ENCODE measurements at places on chromosomes 4 and X.

- DNase-seq = no peak
Measured at GRCh38 chrX:144586756-144587155, 660.5 kb upstream of the SPANXN1 start.

DNA sequence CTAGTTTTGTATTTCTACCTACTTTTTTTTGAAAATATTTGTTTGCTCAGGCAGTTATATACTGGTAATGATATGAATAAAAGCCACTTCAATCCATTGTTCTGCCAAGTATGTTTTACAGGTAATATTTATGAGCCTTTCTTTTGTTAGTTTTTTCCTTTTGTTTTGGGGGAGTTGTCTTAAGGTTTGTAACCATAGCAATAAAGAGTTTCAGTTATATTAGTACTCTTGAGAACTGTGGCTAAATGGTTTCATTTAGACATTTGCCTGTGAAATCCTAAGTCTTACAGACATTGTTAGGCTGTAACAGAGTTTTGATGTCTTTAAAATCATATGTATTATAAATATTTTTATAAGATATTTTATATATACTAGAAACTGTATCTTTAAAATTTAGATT, 150.1 kb downstream of the DIPK2B start:
- no peak for DNase-seq

- DNase-seq = no peak
Measured at GRCh38 chr4:144634978-144635747, 10.8 kb upstream of the HHIP start.

DNA sequence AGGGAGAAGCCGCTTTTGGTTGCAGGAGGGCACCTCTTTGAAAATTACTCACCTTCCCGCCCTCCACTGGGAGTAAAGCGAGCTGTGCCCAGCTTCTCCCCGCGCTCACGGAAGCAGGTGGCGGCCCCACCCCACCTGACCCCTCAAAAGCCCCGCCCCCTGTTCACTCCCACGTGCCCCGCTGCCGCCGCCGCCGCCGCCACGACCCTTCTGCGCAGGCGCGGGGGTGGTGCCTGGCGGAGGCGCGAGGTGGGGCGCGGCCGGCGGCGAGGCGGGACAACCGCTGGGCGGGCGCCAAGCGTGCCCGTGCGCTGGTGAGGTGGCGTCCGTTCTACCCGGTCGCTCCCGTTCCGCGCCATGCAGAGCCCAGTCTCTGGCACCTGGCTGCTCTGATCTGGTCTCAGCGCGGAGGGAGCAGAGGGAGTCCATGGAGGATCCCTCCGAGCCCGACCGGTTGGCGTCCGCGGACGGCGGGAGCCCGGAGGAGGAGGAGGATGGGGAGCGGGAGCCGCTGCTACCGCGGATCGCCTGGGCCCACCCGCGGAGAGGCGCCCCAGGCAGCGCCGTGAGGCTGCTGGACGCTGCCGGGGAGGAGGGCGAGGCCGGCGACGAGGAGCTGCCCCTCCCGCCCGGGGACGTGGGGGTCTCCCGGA, at the start of gene PI4K2B:
Gene PI4K2B (plus strand): TSS at position 297 of the 653 bp plus-strand sequence. CDS start 131 bp downstream, at position 428.
- peak; percentile 94 for DNase-seq

DNA sequence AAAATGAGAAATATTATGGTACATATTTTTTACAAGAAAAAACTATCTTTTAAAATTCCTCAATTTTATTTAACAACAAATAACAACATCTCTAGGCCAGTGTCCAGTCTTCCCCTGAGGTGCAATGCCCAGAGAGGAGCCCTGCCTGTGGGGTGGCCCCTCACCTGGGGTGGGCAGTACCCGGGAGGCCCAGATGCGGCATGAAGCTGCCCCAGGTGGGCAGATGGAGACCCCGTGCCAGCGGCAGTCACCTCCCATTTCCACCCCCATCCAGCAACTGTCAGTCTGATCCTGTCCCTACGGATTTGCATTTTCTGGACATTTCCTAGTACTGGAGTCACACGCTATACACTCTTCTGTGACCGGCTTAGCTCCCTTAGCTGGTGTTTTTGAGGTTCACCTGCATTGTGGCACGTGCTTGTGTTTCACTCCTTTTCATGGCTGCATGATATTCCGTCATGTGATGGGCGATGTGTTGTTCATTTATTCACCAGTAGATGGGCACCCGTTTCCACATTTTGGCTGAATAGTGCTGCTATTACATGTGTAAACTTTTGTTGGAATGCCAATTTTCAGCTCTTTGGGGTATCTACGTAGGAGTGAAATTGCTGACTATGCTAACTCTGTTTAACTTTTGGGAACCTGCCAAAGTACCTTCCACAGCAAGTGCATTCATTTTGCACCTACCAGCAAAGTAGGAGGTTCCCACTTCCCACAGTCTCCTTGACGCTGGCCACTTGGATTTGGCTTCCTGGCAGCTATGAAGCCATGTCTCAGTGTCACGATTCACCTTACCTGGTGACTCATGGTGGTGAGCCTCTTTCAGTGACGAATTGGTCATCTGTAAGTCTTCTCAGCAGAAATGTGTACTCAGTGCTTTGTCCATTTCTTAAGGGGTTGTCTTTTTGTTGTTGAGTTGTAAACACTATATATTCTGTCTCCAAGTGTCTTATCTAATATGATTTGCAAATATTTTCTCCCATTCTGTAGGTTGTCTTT, 11.7 kb upstream of the MAEA start:
- no peak for DNase-seq

- DNase-seq = no peak
Measured at GRCh38 chr4:171239196-171239595, 574.0 kb upstream of the GALNTL6 start.

DNA sequence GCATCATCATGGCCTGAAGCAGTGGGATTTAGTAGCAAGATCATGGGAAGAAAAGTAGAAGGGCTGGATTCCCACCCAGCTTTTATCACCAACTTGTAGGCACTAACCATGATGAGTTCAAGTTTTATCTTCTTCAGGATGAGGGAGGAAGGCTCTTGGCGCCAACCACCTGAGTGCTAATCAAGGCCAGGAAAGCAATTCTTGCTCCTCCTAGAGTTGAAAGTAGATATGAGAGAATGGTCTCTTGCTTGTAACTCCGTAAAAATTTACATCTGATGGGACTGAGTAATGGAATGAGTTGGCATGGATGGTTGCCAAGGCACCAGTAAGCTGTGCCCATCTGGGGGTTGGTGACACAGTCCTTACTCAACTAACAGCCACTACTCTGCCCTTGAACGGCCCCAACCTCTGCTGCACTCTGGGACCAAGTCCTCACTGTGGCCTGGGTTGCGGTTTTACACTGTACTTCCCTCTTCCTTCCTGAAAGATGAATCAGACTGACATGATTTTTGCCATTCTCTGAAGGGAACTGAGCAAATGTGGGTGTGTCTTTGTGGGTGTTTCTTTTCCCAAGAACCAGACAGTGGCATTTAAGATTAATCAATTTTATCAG, 39.4 kb upstream of the NDP start:
- DNase-seq = peak; percentile 11

GRCh38 chr4:38574559-38575333, 89.3 kb upstream of the KLF3 start:
- DNase-seq = no peak

DNA sequence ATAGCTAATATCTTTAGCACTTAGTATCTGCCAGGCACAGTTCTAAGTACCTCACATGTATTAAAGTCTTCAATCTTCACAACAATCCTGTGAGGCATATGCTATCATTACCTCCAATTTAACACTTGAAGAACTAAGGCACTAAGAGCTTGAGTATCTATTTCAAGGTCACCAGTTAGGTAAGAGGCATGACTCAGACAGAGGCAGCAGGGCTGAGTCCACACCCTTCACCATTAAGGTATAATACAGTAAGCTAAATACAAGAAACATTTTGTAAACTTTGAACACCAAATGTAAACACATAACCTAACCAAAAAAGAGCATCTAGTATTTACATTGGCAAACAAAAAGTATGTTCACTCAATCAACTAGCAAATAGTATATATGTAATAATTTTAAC, 1410.9 kb downstream of the PCDH18 start:
- no peak for DNase-seq

DNA sequence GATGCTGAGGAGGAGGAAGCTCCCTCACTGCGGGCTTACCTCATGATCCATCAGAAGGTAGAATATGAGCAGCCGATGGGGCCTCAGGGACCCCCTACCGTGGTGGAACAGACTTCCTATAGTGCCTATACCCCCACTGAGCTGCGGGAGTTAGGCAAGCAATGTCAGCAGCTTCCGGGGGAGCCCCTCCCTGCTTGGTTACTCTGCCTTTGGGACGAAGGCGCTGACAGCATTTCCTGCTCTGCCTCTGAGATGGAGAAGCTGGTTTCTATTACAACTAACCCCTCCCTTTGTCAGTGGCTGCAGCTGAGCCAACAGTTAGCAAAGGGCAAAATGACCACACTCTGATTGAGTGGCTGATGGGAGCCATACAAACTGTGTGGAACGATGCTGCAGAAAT, 430.7 kb downstream of the IDS start:
- DNase-seq = no peak

DNA sequence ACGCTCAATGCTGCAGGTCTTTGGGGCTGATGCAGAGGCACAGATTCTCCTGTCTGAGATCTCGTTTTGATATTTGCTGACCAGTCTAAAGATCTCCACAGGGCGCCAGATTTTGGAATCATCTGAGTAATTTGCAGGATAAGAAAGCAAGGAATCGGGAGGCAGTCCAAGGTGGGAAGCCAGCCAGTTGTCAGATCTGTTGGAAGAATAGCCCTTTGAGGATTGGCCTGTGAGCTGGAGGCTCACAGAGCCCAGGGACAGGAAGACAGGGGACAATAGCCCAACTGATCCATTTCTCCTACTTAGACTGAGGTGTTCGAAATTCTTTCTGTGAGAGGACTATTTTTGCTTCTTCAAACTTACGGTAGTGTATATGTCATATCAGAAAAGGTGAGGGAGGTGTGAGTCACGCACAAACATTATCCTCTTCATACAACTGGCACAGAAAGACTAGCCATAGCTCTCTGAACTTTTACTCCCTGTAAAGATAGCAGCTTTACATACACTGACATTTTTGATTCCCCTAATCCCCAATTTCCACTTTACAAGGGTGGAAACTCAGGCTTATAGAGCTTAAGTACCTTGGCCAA, 8.8 kb downstream of the DIPK2B start:
- DNase-seq = no peak

- DNase-seq = no peak
Measured at GRCh38 chr4:5956285-5957021, 61.8 kb downstream of the C4orf50 start.

GRCh38 chr4:42142591-42142990, 9.9 kb downstream of the BEND4 start:
- no peak for DNase-seq

GRCh38 chr4:46894826-46895225, 14.2 kb downstream of the COX7B2 start:
- DNase-seq = no peak

- no peak for DNase-seq
Measured at GRCh38 chrX:130878350-130879341, 24.4 kb downstream of the ENOX2 start.

DNA sequence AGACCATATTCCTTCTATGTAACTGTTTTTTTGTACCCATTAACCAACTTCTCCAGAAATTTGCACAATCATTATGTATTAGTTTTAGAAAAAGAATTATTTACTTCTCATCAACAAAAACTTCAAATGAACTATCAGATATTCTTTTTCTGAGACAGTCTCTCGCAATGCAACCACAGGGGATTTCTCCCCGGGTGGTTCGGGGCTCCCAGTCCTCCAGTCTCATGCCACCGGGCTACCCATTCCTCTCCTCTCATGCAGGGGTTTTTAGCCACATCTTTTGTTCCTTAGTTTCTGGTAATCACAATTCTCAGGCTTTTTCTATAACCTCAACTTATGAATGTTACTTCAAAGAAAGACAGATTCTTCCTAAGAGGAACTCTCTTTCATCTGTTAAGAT, 46.6 kb upstream of the CLNK start:
- DNase-seq = no peak

DNA sequence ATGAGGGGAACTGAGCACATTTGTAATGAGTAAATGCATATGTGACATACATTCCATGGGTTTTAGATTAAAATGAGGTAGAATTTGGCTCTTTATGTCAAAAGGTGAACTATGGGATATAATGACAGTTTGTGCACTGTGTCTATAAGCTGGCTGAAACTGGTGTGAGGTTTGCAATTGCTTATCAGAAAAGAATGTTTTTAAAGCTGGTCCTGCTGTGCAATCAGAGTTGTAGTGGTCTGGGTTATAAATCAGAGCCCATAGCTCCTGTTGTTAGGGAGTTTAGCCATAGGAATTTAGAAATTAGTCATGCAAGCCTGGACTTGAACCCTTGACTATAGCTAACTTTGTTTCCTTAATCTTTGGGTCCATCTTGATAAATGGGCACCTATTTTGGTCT, 23.1 kb upstream of the GATB start:
- DNase-seq = no peak

- DNase-seq = no peak
Measured at GRCh38 chrX:46180258-46180687, 364.9 kb downstream of the ZNF674 start.

DNA sequence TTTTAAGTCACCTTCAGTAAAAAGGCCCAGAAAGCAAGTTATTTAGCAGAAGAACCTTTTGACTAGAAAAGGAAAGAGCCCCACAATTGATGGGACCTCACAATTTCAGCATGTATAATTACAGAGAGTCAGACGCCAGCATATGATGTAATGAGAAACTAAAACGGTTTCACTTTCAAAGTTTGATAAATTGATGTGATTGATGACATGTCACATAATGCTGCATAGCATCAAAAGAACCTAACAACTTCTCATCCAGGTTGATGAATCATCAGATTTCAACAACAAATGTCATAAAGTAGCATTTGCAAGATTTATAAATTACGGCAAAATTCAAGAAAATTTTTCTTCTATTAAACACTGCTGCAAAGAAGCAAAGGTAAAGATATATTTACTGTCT, 3.9 kb upstream of the GAR1 start:
- DNase-seq = no peak

DNA sequence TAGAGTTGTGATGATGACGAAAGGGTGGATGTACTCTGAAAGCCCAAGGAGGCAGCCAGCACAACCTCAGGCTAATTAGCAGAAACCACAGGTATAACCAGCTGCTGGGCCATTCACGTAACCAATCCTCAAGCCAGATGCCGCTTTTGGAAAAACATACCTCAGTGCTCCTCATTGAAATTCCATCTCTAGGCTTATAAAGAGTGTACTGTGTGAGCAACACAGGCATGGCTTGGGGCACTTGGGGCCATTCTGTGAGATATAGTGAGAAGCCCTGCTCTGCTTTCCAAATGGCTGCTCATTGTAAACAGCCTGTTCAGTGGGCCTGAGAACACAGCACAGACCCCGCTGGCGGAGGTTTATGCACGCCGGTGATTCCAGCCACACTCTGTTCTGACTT, 182.1 kb upstream of the HHIP start:
- no peak for DNase-seq

DNA sequence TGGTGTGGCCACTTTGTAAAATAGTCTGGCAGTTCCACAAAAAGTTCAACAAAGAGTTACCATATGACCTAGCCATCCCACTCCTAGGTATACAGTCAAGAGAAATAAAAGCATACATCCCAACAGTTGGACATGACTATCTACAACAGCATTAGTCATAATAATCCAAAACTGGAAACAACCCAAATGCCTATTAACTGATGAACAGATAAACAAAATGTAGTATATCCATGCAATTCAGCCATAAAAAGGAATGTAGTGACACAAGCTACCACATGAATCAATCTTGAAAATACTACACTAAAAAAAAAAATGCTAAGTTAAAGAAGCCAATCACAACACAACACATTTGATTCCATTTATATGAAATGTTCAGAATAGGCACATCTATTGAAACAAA, 16.1 kb downstream of the MED14 start:
- no peak for DNase-seq

GRCh38 chr4:118037955-118038354, 3.7 kb downstream of the NDST3 start:
- DNase-seq = no peak

GRCh38 chr4:22237155-22237751, 278.6 kb downstream of the ADGRA3 start:
- peak; percentile 58 for DNase-seq
